ENCODE measurements at places on chromosomes 3 and 15.
A peak's percentile ranks its signal among the peaks of the same experiment; 100 is the strongest.

DNA sequence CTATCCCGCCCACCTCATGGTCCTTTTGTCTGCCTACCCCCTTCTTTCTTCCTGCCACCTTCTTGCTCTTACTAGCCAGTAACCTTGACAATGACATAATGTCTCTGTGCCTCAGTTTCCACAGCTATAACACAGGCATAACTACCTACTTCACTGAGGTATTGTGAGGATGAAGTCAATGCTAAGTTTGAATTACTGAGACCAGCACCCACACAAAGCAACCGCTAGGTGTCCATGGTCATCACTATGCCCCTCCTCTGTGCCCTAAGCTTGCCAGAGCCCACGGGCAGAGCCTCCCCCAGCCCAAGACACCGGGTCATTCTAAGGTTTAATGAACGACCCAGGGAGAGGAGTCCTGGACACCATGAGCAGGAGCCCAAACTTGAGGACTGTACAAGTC lies 101.6 kb downstream of the OXNAD1 start:
- ATAC-seq = no peak
- H3K36me3 ChIP-seq = peaks cover 80% of the 10 kb centered on the region
- H3K4me3 ChIP-seq = no peak overlapping the region
- peaks cover 56% of the 10 kb centered on the region for H3K4me1 ChIP-seq

GRCh38 chr15:101277943-101278564 lies 769 bp upstream of the SELENOS start:
- peak overlapping the region; percentile 96 for H3K4me3 ChIP-seq
- peaks cover 52% of the 10 kb centered on the region for H3K36me3 ChIP-seq
- ATAC-seq = no peak
- H3K4me1 ChIP-seq = peaks cover 25% of the 10 kb centered on the region
- peak overlapping the region; percentile 76 for H3K27ac ChIP-seq

DNA sequence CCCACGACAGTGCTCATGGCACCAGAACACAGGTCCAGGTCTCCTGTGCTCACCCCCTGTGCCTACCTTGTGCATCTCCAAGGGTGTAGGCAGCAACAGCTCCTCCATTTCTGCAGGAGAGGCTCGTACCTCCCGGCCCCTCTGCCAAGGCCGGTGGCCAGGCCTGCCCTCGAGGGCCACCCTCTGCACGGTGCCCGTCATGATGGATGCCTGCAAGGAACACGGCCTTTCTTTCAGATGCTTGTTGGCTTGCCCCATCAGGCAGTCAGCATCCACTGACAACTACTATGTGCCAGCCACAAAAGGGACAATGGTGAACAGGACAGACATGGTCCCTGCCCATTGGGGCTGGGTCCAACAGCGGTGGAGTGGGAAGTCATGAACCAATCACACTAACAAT lies 43.8 kb downstream of the GRIP2 start:
- no peak overlapping the region for H3K4me3 ChIP-seq
- H3K27ac ChIP-seq = no peak overlapping the region
- H3K4me1 ChIP-seq = no peaks in the 10 kb centered on the region
- peaks cover 4% of the 10 kb centered on the region for H3K36me3 ChIP-seq
- no peaks in the 10 kb centered on the region for H3K27me3 ChIP-seq

DNA sequence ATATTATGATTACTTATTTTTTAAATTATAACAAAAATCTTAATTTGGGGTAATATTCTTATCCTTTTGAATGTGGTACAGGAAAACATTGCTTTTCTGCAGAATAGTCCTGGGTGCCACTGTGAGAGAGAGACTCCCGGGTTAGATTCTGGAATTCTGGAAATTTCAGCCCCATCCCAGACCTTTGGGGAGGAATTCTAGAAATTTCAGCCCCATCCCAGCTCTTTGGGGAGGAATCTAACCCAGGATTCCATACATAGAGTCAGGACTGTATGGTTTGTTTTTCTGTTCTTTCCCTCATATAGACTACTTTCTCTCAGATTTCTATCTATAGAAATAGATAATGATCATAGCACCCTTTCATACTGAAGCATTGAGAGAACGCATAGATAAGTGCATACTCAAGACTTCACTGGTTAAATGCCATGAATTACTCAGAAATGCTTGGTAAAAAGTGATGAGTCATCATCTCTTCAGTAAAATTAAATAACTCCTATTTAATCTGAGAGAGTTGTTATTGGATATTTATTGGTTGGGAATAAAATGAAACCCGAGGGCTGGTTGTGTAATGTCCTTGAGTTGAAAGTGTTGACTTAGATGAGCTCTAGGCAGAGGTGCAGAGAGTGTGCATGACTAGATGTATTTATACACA lies 8.3 kb downstream of the EIF2AK4 start:
- no peaks in the 10 kb centered on the region for H3K27me3 ChIP-seq
- H3K4me3 ChIP-seq = no peak overlapping the region
- peaks cover 72% of the 10 kb centered on the region for H3K36me3 ChIP-seq
- no peak overlapping the region for H3K27ac ChIP-seq
- ATAC-seq = no peak

DNA sequence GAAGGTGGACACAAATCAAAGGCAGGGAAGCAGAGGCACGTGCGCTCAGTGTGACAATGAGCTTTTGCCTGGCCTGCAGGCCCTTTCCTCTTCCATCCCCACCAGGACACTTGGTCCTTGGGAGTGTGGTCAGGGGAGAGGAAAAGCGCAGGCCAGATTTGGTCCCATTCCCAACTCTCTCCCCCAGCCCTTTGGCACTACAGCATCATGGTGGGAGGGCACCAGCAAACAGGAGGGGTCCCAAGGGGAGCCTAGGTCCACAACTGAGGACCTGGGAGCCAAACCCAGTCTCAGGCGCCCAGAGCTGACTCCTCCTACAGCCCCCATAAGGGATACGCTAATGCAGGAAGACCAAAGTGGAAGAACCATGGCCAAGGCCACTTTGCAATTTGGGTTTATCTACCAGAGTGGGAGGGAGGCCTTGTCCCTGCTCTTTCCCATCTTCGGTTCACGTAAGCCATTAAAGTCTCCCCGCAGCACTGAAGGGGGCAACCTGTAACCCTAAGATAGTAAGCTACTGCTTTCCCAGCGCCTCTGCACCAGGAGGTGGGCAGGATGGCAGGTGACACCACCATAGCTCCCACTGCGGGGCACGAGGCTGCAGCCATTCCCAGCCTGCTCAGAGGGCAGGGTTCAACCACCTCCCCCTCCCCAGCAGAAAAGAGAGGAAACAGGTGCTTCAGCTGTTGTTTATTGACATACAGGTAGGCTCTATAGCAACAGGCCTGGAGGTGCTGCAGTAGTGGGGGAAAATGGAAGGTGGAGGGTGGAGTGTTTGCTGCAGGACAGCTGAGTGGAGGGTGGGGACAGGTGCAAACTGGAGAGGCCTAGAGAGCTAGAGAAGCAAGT lies 993 bp upstream of the GRAMD2A start:
- H3K4me1 ChIP-seq = peaks cover 56% of the 10 kb centered on the region
- no peak for ATAC-seq
- H3K27me3 ChIP-seq = peaks cover 24% of the 10 kb centered on the region
- peaks cover 51% of the 10 kb centered on the region for H3K36me3 ChIP-seq
- peak overlapping the region; percentile 79 for H3K4me3 ChIP-seq
- peak overlapping the region; percentile 70 for H3K27ac ChIP-seq

GRCh38 chr15:91553196-91553854 lies 300.2 kb upstream of the SLCO3A1 start:
- no peaks in the 10 kb centered on the region for H3K4me1 ChIP-seq
- ATAC-seq = no peak
- H3K27ac ChIP-seq = no peak overlapping the region
- no peaks in the 10 kb centered on the region for H3K27me3 ChIP-seq

- ATAC-seq = no peak
- H3K36me3 ChIP-seq = no peaks in the 10 kb centered on the region
- peaks cover 54% of the 10 kb centered on the region for H3K4me1 ChIP-seq
- H3K4me3 ChIP-seq = no peak overlapping the region
These were observed 139.3 kb downstream of the ZNF609 start for GRCh38 chr15:64599716-64600115.

- H3K27ac ChIP-seq = peak overlapping the region; percentile 45
- H3K27me3 ChIP-seq = no peaks in the 10 kb centered on the region
These were observed 10.4 kb downstream of the KBTBD12 start for GRCh38 chr3:127925384-127925783.

- H3K36me3 ChIP-seq = no peaks in the 10 kb centered on the region
- no peak overlapping the region for H3K27ac ChIP-seq
- no peak for ATAC-seq
- H3K4me3 ChIP-seq = no peak overlapping the region
These were observed 156.7 kb downstream of the CHL1 start for GRCh38 chr3:353191-353739.

GRCh38 chr3:53181528-53181927 lies 20.5 kb downstream of the PRKCD start:
- H3K27ac ChIP-seq = peak overlapping the region; percentile 69
- H3K36me3 ChIP-seq = peaks cover 82% of the 10 kb centered on the region
- H3K4me3 ChIP-seq = no peak overlapping the region

- H3K4me3 ChIP-seq = peak overlapping the region; percentile 71
- H3K36me3 ChIP-seq = peaks cover 21% of the 10 kb centered on the region
- peak overlapping the region; percentile 86 for H3K27ac ChIP-seq
- peaks cover 36% of the 10 kb centered on the region for H3K4me1 ChIP-seq
- peak; percentile 86 for ATAC-seq
These were observed 11.7 kb downstream of the ABCC5 start for GRCh38 chr3:184005941-184006507.

- H3K4me3 ChIP-seq = no peak overlapping the region
- no peak for ATAC-seq
- no peaks in the 10 kb centered on the region for H3K4me1 ChIP-seq
- no peaks in the 10 kb centered on the region for H3K27me3 ChIP-seq
- H3K27ac ChIP-seq = no peak overlapping the region
- H3K36me3 ChIP-seq = no peaks in the 10 kb centered on the region
These were observed 42.9 kb downstream of the IGSF11 start for GRCh38 chr3:118991775-118992174.

DNA sequence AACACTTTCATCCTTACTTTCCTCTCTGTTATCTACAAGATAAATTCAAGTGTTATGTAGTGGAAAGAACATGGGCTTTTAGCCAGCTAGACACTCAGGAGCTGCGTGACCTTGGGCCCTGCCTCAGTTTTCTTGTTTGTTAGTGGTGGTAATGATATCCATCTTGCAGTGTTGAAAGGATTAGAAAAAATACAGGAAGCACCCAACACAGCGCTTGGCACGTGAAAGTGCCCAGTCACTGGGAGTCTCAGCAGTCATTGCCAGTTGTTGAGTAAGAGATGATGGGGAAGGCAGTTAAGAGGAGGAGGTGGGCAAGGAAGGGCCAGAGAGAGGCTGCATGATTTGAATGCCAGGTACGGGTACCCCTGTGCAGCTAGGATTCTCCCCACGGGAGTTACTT lies 5.3 kb downstream of the PDIA5 start:
- H3K27ac ChIP-seq = no peak overlapping the region
- no peaks in the 10 kb centered on the region for H3K27me3 ChIP-seq
- H3K4me1 ChIP-seq = peaks cover 28% of the 10 kb centered on the region
- H3K36me3 ChIP-seq = no peaks in the 10 kb centered on the region

- H3K36me3 ChIP-seq = no peaks in the 10 kb centered on the region
- H3K4me3 ChIP-seq = no peak overlapping the region
- no peak overlapping the region for H3K27ac ChIP-seq
- H3K4me1 ChIP-seq = peaks cover 12% of the 10 kb centered on the region
- no peak for ATAC-seq
- peaks cover 75% of the 10 kb centered on the region for H3K27me3 ChIP-seq
These were observed 37.3 kb downstream of the ATP2B2 start for GRCh38 chr3:10467904-10468612.

DNA sequence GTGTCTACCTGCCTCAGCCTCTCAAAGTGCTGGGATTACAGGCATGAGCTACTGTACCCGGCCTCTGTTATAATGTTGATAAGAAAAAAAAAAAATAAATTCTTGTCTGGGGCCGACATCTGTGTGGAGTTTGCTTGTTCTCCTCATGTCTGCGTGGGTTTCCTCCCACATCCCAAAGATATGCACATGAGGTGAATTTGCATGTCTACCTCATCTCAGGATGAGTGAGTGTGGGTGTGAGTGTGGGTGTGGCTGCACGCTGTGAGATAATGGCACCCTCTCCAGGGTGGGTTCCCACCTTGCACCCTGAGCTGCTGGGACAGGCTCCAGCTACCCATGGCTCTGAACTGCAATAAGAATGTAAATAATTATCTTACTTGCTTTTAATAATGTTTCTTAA lies 25.9 kb upstream of the UACA start:
- no peaks in the 10 kb centered on the region for H3K36me3 ChIP-seq
- H3K27me3 ChIP-seq = peaks cover 14% of the 10 kb centered on the region
- H3K4me3 ChIP-seq = no peak overlapping the region
- no peaks in the 10 kb centered on the region for H3K4me1 ChIP-seq

DNA sequence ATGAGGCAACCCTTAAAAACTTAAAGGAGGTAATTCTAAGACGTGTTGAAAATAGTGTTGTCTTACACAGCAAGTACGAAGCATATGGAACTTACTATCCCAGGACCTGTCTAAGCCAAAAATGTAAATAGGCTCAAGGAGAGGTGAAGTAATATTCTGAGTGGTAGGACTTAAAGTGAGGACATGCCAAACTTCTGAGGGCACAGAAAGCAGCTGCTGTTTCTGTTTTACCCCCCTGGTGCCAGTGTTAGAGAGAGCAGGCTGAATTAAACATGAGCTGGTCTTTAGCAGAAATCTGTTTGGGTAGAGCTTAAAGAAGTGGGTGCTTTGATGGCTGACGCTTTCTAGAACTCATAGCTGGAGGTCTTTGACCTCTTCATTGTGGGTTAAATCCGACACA lies 149.7 kb upstream of the NPHP3 start:
- H3K27ac ChIP-seq = no peak overlapping the region
- no peaks in the 10 kb centered on the region for H3K36me3 ChIP-seq
- peaks cover 8% of the 10 kb centered on the region for H3K27me3 ChIP-seq
- ATAC-seq = no peak
- no peaks in the 10 kb centered on the region for H3K4me1 ChIP-seq
- no peak overlapping the region for H3K4me3 ChIP-seq

- no peaks in the 10 kb centered on the region for H3K27me3 ChIP-seq
- H3K36me3 ChIP-seq = peaks cover 5% of the 10 kb centered on the region
- no peak overlapping the region for H3K4me3 ChIP-seq
These were observed 44.4 kb upstream of the FAN1 start for GRCh38 chr15:30859091-30859874.

- H3K4me3 ChIP-seq = no peak overlapping the region
- ATAC-seq = no peak
- peaks cover 32% of the 10 kb centered on the region for H3K4me1 ChIP-seq
- H3K27me3 ChIP-seq = peaks cover 25% of the 10 kb centered on the region
- H3K27ac ChIP-seq = no peak overlapping the region
- no peaks in the 10 kb centered on the region for H3K36me3 ChIP-seq
These were observed 2.8 kb downstream of the VIPR1 start for GRCh38 chr3:42505128-42505848.

GRCh38 chr15:88970232-88970631 lies 57.1 kb upstream of the MFGE8 start:
- H3K4me1 ChIP-seq = no peaks in the 10 kb centered on the region
- H3K27me3 ChIP-seq = peaks cover 25% of the 10 kb centered on the region
- H3K27ac ChIP-seq = no peak overlapping the region
- H3K36me3 ChIP-seq = peaks cover 6% of the 10 kb centered on the region
- no peak for ATAC-seq
- no peak overlapping the region for H3K4me3 ChIP-seq

- ATAC-seq = peak; percentile 9
- no peaks in the 10 kb centered on the region for H3K27me3 ChIP-seq
- peak overlapping the region; percentile 98 for H3K4me3 ChIP-seq
- peaks cover 61% of the 10 kb centered on the region for H3K4me1 ChIP-seq
- peak overlapping the region; percentile 98 for H3K27ac ChIP-seq
These were observed 1.3 kb downstream of the BHLHE40 start for GRCh38 chr3:4980229-4981203.
